ENCODE measurements at places on chromosomes 16 and 17.

DNA sequence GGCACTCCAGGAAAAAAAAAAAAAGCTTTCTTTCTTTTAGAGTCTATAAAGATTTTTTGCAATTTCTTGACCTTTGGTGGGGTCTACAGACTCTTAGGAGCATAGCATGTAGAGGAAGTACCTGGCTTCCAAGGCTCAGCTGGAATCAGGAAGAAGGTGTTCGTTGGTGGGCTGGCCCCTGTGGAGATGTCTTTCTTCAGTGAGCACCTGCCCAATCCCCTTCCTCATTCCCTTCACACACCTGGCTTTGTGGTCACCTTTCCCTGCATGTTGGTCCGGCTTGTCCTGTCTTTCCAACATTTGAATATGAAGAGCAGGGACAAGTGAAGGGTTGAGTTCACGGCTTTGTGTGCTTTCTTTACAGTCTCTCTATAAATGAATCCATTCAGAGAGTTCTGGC lies 352.4 kb downstream of the HAPSTR1 start:
- no peak for DNase-seq

- no peak for DNase-seq
Observed at GRCh38 chr16:87601401-87601981, 817 bp upstream of the JPH3 start.

GRCh38 chr17:78129351-78130089 lies 965 bp upstream of the TMC6 start:
- no peak for DNase-seq

- DNase-seq, result no peak
Observed at GRCh38 chr17:75133001-75133400, 1.5 kb upstream of the NT5C start.

DNA sequence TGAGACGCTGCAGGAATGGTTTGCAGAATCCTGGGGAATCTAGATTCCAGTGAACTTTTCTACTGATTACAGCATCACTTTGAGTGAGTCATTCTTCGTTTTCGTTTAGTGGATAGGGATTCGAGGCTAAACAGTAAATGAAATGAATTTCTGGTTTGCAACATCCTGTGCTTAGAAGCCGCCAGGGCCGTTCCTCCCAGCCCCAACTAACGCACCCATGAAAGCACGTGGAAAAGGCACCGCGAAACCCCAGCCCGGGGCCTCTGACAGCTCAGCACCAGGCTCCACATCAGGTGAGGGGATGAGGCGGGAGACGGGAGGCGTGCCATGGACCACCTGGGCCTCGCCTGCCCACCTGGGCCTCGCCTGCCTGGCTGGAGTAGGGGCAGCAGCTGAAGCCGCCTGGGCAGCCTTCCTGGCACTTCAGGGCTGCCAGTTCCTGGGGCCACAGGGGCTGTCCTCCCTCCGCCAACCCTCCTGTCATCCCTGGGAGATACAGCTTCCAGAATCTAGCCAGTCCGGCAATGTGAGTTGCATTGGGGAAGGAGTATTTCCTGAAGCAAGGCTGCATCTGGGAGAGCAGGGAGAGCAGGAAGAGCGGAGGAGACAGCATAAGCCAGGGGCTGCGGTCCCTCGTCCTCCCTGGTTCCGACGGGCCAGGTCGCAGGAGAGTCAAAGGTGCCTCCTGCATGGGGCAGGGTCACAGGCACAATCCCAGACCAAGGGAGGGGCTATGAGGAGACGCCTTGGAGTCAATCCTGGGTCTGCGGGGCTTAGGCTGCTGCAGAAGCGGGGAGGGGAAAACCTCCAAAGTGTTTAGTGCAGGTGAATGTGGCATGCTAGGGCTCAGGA lies 78.4 kb downstream of the RPH3AL start:
- DNase-seq, result no peak

DNA sequence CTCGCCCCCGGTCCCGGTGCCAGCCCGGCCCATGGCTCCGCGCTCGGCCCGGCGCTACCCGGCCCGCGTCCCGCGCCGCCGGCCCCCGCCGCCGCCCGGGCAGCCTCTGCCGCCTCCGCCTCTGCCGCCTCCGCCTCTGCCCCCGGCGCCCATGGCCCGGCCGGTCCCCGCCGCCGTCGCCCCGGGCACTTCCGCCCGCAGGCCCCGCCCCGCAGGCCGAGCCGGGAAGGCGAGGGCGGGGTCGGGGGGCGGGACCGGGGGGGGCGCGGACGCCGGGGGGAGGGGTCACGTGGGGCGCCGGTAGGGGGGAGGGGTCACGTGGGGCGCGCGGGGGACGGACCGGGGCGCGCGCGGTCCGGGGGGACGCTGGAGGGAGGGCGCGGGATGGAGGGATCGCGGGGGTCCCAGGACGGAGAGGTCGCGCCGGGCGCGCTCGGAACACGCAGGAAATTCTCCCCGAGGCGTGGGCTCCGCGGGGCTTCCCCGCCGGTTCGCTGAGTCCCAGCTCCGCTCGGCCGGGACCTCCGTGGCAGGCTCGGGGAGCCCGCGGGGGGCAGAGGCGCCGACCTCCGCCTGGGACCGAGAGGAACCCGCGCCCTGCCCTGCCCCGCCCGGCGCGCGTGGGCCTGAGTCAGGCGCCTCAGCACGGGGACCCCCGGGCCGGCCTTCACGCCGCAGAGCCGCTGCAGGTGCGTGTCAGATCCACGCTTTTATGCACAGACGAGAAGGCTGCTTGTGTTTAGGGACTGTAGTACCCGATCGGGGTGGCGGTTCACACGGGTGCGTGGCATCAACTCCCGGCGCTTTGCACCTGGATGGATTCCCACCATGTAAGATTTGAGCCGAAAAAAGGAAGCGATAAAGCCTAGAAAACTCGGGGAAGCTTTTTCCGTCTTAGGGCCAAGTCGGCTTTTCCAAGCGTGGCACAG lies at the start of gene PGAP6:
TSS of gene PGAP6 (minus strand) at position 190 of the 929 bp plus-strand sequence. CDS start at position 33, 157 bp downstream.
- peak; percentile 63 for DNase-seq

All from fibroblast of skin of abdomen (primary cell).